Activated CD4-positive, alpha-beta T cell treated with anti-CD3 and anti-CD28 coated beads, Interleukin-2, amount 10 ng/mL, durations not matched to agents 7 days and 5 days (primary cell): ENCODE measurements at places on chromosomes 4 and X. TPM values are rescaled to one million over a fixed set of nuclear protein-coding genes. Genes with fewer than 3 reads are reported as not detected.

The MAGEB10 gene
- total RNA-seq: not detected

The EGFL6 gene
- total RNA-seq: 1.7 TPM

The SOD3 gene
- not detected for total RNA-seq

The RHOXF1 gene
- not detected for total RNA-seq
